Muscle of back (tissue), 13 donors: ENCODE measurements at places on chromosomes 12 and 14.

DNA sequence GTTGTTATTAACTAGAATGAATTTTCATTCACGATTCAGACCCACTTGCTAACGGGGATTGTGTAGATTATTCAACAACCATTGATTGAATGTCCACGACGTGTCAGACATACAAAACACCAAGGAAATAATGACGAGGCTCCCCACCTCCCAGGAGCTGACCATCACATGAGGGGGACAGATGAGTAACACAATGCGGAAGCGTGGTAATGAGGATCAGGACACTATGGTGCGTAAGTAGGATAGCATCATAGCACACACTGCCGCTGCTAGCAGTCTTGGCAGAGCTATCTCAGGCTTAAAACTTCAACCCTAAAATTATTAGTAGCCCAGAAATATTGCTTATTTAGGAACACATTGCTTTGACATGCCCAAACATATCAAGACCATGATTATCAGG is 265.8 kb downstream of the EGLN3 start:
- DNase-seq: no peak

- no peak for DNase-seq
Observed at GRCh38 chr12:3005736-3006135, 46.5 kb downstream of the TEAD4 start.

GRCh38 chr12:132561427-132562156 is 48.8 kb downstream of the LRCOL1 start:
- no peak for DNase-seq

DNA sequence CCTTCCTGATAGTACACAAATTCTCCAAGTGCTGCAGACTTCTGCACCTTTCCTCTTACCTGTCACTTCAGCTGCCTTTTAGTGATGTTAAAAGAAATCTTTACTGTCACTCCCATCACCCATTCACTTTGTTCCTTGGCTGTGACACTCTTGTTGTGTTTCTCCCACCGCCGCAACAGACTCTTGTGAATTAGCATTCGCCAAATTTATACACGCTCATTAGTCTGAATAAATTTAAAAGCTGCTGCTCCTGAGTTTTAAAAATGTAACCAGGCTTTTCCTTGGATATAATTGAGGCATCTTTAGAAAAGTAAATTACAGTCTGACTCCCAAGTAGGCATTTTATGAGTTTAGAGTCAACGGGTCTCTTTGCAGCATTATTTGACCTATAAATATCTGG is 1197.9 kb downstream of the BCL11B start:
- DNase-seq: no peak

DNA sequence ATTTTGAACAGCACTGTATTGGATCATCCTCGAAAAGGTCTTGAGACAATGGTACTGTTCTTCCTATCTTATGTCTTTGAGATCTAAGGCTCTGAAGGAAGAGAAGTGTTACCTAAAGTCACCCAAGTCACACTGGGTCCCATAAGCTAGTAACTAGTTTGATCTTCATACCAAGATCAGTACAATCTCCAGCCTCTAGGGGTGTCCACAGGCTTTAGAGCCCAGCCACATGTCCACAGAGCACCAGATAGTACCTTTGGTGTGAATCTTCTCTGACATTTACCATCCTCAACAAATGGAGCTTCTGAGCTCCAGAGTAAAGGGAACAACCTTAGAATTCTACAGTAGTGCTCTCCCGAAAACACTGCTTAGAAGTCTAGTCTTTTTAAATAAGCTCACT is 78.7 kb downstream of the KSR2 start:
- DNase-seq: no peak

GRCh38 chr14:101732118-101732517 is 29.4 kb upstream of the PPP2R5C start:
- no peak for DNase-seq

GRCh38 chr12:128643155-128643554 is 180.6 kb downstream of the SLC15A4 start:
- peak; percentile 40 for DNase-seq

- no peak for DNase-seq
Observed at GRCh38 chr12:32536000-32536345, 136.6 kb downstream of the FGD4 start.

DNA sequence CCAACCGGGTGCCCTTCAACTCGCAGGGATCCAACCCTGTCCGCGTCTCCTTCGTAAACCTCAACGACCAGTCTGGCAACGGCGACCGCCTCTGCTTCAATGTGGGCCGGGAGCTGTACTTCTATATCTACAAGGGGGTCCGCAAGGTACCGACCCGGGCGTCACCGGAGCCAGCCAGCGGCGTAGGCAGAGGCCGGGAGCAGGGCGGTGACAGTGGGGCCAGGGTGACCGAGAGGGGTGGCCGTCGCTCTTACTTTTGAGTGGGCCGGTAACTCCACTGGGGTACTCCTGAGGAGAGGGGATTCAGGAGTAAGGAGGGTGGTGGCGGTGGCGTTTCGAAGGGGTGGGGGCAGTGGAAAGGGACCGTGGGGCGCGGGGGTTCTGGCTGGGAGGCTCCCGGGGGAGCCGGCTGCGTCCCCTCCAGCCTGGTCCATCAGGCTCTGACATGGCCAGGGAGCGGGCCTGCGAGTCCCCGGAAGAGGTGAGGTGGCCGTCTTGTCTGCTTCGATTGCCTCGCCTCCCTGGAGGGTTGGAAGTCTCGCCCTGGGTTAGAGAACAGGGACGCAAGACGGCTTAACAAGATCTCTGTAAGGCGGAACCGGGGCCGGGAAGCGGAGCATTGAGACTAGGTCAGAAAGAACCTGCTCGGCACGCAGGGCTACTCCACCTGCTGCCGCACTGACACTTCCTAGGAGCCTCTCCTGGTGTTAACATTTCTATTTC is 491 bp downstream of the WDR20 start:
- peak; percentile 52 for DNase-seq
